ENCODE measurements at places on chromosomes 12 and 14.

GRCh38 chr12:83092129-83092528 lies 405.4 kb downstream of the TMTC2 start:
- DNase-seq = peak; percentile 46

GRCh38 chr12:88753066-88753465 lies 172.8 kb upstream of the KITLG start:
- DNase-seq = no peak

DNA sequence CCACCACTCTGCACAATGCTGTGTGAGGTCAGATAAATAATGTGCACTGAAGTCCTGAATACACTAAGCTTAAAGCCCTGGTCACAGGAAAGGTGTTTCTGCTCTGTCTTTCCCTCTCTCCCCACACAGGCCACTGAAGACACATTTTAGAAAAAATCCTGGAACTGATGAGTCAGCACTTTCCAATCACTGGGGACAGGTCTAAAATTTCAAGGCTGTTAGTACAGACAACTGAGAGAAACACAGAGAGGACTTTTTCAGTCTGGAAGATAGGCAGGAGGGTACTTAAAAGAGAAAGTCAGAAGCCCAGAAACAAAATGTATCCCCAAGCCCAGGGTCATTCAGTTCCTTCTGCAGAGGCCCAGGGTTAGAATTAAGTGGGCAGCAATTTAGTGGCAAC lies 333.9 kb upstream of the CCDC196 start:
- no peak for DNase-seq

GRCh38 chr12:108319277-108320234 lies 19.6 kb downstream of the CMKLR1 start:
- no peak for DNase-seq

GRCh38 chr14:40760704-40761103 lies 846.0 kb upstream of the LRFN5 start:
- DNase-seq = no peak

DNA sequence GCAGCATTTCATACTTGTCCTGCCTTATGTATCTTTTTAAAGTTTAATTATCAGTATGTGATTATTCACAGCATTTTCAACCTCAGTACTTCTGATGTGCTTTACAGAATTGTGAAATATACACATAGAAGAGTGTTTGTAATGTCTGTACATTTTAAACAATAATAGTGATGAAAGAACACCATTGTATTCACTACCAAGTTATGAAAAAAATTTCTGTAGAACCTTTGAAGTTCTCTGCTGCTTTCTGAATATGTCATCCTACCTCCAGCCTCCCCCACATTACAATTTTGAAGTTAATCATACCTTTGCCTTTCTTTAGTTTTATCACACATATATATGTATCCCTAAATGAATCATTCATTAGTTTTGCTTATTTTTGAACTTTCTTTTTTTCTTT lies 24.8 kb downstream of the FRMD6 start:
- DNase-seq = no peak

GRCh38 chr14:23620177-23620702 lies 15.9 kb upstream of the DHRS2 start:
- DNase-seq = no peak

GRCh38 chr14:64387232-64387781 lies 846 bp upstream of the MTHFD1 start:
- peak; percentile 21 for DNase-seq

DNA sequence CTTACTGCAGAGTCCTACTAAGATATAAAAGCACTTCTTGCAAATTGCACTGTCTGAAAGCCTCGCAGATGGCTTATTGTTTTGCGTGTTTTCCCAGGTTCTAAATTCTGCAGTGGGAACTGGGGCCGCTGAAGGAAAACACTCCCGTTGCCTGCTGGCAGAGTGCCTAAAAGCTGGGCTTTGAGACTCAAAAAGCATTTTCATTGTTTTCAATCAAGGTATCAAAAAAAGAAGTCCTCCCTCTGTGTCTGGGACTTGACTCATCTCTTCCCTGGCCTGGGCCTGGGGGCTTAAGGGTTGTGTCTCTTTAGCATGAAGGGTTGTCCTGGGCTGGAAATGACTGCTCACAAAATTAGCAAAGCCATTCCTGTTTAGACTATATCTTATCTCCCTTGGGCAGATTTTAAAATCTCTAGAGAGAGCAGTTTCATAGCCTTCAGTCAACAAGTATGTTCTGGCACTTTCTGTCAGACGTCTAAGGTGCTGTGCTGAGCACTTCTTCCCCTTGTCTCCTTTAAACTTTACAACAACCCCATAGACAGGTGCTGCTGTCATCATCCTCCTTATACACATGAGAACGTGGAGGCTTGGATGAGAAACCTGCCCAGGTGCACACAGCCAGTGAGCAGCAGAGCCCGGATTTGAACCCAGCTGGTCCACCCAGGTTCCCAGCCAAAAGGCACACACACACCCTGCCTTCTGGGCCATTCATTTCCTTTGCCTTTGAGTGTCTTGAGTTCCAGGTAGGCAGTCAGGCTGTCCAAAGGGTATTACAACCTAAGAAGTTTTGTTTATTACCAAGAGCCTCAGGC lies 31.1 kb downstream of the ELK3 start:
- no peak for DNase-seq

DNA sequence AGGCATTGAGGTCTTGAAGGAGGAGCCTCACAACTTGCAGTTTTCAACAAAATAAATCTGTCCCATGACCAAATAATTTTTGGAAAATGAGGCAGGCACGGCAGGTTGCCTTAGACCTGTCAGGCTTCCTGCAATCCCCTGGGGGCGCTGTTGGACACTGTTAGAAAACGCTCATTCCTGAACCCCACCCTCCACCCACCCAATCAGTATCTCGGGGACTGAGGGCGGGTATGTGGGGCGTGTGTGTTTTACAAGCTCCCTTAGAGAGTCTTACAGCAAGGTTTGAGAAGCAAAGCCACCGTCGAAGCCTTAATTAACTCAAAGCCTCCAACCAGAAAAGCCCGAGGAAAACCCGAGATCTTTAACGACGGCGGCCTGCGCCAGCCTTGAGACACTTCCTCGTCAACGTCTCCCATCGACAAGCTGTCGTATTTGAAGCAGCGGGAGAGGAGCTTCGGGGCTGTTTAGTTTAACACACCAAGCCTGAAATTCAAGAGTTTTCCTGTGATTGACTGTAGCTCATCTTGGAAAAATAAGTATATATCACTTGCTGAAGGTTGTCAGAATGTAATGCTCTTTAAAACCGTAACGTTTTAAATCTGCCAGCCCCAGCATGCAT lies 123.0 kb downstream of the GLT1D1 start:
- peak; percentile 9 for DNase-seq

- no peak for DNase-seq
These were observed 66.4 kb upstream of the DCN start for GRCh38 chr12:91249054-91249453.

GRCh38 chr12:119728444-119728745 lies 60.5 kb downstream of the PRKAB1 start:
- DNase-seq = peak; percentile 15

- peak; percentile 89 for DNase-seq
These were observed 50.5 kb upstream of the PNMA1 start for GRCh38 chr14:73764406-73765280.

- DNase-seq = no peak
These were observed 107.0 kb downstream of the ETV6 start for GRCh38 chr12:11756523-11756922.

DNA sequence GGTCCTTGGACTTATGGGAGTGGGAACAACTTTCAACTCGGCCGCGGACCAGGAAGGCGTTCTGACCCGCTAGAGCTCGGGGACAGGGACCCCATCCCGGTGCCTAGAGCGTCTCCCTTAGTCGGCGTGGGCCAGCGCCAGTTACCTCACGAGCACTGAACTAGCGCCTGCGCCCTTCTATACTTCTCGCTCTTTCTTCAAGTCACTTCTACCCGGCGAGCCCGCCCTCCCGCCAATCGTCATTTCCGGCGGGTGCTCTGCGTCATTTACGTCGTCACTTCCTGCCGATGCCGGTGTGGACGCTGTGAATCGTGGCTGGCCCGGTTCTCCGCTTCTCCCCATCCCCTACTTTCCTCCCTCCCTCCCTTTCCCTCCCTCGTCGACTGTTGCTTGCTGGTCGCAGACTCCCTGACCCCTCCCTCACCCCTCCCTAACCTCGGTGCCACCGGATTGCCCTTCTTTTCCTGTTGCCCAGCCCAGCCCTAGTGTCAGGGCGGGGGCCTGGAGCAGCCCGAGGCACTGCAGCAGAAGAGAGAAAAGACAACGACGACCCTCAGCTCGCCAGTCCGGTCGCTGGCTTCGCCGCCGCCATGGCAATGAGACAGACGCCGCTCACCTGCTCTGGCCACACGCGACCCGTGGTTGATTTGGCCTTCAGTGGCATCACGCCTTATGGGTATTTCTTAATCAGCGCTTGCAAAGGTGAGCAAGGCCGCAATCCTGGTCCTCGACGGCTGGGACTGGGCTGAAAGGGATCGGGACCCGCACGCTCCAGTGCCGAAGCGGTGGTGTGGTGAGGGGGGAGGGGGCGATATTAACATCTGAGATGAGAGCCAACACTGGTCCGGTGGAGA lies at the start of gene STRAP:
TSS of gene STRAP (plus strand) at position 270 of the 854 bp plus-strand sequence. CDS start at position 591, 321 bp downstream.
- peak; percentile 96 for DNase-seq

Measured in pons (tissue), 1 donor.